Erythroblast (primary cell): ENCODE measurements at places on chromosomes 6 and 20.

- peak; percentile 90 for DNase-seq
Observed at GRCh38 chr6:110467566-110468140, 8.8 kb downstream of the SLC22A16 start.

GRCh38 chr6:64081453-64081852 lies 445.9 kb downstream of the PHF3 start:
- no peak for DNase-seq

- DNase-seq = no peak
Observed at GRCh38 chr6:16868968-16869367, 107.7 kb upstream of the ATXN1 start.

DNA sequence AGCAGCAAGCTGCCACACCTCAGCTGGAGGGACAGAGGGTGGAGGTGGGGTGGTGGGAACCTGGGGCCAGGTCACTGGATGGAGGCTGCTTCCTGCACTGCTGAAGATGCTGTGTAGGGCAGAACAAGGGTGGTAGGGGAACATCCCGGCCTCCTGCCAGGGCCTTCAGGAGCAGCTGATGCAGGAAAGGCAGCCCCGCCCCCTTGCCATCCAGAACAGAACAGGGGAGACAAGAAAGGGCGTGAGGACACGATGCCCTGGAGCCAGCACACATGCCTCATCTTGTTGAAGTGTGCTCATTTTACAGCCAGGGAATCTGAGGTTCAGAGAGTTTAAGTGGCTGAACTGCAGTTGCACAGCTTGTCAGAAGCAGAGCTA lies 43.1 kb upstream of the PHACTR3 start:
- no peak for DNase-seq

GRCh38 chr6:81694207-81694606 lies 58.3 kb downstream of the TENT5A start:
- DNase-seq = no peak

DNA sequence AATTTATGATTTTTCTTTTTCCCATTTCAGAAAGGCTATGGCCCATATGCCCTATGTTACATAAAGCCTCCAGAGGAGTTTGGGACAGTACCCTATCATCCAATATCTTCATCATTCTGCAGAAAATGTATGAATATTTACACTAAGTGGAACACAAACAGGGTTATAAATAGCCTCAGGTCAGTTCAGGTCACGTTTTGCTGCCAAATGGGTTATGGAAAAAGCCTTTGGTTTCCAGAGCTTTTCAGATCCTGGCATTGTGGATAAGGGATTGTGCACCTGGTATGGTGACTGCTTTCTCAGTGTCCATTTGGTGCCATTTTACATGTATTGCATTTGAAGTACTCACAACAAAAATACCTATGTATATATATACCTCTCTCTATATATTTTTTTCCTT lies 29.4 kb downstream of the UTRN start:
- DNase-seq = no peak

DNA sequence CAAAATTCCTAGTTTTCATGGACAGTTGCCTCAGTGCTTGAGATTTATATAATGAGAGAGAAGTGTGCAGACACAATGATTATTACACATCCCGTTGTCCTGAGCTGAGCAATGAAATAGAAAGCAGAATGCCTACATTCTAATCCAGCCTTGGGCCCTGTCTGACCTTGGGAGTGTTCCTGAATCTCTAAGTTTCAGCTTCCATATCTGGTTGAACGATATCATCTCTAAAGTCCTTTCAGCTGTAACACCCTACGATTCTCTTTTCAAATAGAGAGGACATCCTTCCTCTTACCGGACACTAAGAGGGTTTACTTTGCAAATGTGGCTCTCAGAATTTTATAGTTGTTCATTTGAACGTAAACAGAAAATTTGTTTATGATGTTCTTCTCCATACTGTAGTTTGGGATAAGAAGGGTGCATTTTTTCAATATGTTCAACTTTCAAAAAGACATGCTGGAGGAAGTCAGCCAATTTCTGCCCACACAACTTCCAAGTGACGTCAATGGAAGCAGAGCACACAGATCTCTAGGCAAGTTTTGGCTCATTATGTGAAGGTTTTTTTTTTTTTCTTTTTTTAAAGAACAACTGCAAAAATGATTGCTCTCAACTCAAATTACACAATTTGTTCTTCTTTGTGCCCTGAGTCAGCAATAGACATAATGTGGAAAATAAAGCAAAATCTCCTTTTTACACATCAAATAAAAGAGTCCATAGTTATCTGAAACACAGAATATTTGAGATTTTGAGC lies 50.4 kb downstream of the PDE7B start:
- no peak for DNase-seq

GRCh38 chr6:139494376-139494990 lies 120.0 kb upstream of the CITED2 start:
- no peak for DNase-seq

DNA sequence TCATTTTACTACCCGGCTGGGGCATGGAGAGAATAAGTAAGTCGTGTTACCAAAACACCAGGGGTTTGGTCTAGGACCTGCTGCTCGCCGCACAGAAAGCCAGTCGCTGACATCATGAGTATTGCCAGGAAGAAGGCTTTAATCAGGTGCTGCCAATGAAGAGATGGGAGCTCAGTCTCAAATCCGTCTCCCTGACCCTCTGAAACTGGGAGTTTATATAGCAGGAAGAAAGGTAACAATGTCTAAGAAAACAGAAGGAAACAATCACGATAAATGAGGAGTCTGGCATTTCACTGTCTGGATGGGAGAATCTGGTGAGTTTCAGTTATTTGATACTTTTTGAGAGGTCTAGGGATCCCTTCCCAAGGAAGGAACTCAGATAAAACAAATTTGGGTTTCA lies 437.9 kb upstream of the JARID2 start:
- no peak for DNase-seq
